ENCODE measurements at places on chromosomes 13 and 19. TPM values are rescaled to one million over a fixed set of nuclear protein-coding genes. Genes with fewer than 3 reads are reported as not detected.

Gene IFI30
- 441 TPM for total RNA-seq

Gene MCEMP1
- total RNA-seq, result 28.7 TPM

Gene TEX101
- total RNA-seq, result not detected

Gene ERVV-1
- not detected for total RNA-seq

Gene CLIP3
- total RNA-seq, result 13.3 TPM

Gene NLRP4
- total RNA-seq, result not detected

Gene ARHGAP35
- 26.0 TPM for total RNA-seq

Gene CEACAM7
- total RNA-seq, result not detected

Gene SLC25A41
- total RNA-seq, result not detected

Gene SPRY2
- 36.3 TPM for total RNA-seq

Gene POU2F2
- 33.4 TPM for total RNA-seq

Gene ZNF726
- total RNA-seq, result 6.4 TPM

Gene NMRK2
- not detected for total RNA-seq

Gene TIMM44
- total RNA-seq, result 40.1 TPM

Gene GDF15
- 4.3 TPM for total RNA-seq

Gene ANGPTL8
- total RNA-seq, result not detected

Data from spleen (tissue), 13 donors.